ENCODE measurements at places on chromosomes 6 and 20.

GRCh38 chr6:21596145-21596948, 2.8 kb downstream of the SOX4 start:
- DNase-seq = peak; percentile 46

DNA sequence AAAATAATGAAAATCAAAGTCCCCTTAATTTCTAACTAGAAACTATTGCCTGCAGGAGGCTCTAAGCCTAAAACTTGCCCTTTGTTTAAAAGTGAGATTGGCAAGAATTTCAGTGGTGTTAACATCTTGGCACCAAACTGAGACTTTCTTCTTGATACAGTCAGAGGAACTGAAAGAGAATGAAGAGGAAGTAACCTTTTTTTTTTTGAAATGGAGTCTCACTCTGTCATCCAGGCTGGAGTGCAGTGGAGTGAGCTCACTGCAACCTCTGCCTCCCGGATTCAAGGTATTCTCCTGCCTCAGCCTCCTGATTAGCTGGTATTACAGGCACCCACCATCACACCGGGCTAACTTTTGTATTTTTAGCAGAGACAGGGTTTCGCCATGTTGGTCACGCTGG, 3.6 kb downstream of the DOP1A start:
- DNase-seq = no peak

DNA sequence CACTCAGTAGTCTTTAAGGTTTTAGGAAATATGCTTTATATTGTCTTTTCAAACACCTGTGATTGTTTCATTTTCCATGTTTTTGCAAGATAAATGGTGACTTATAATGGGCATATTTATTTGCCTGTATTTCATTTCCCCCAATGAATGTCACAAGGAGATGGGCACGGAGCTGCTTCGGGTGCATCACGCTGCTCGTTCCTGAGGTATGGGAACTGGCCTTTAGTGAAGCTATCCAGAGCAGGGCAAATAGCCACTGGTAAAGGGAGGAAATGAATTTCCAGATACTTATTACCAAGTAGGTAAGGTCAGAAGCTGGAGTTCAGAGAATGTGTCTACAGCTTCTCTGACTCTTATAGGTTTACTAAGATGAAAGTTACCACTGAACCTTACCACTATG, 3.7 kb downstream of the POU3F2 start:
- DNase-seq = no peak

DNA sequence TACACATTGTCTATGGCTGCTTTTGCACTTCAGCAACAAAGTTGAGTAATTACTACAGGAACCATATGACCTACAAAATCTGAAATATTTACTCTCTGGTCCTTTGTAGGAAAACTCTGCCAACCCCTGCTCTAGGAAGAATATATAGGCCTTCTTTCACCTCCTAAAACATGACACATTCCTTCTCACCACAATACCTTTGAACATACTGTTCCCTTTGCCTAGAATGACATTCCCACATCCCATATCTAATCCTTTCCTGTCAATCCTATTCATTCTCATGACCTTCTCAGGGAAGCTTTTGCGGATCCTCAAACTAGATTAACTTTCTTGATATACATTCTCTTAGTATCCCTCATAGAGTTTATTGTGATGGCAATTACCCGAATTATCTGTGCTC, 18.0 kb upstream of the NCOA6 start:
- DNase-seq = no peak

DNA sequence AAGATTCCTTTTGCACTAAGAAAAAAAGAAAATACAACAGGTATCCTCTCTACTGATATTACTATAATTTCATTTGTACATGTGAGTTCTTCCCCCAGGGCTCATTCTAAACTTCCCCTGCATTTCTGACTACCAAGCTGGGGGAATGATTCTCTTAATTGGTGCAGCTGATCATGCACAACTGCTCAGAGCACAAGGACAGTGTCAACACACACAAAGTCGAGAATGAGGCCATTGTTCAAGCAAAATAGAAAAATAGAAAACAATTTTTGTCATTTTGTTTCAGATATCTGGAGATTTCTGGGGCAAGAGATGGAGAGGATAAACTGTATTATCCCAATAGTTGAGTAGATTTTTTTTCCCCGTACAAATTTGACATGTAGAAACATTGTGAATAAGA, 236.3 kb downstream of the HAO1 start:
- no peak for DNase-seq

DNA sequence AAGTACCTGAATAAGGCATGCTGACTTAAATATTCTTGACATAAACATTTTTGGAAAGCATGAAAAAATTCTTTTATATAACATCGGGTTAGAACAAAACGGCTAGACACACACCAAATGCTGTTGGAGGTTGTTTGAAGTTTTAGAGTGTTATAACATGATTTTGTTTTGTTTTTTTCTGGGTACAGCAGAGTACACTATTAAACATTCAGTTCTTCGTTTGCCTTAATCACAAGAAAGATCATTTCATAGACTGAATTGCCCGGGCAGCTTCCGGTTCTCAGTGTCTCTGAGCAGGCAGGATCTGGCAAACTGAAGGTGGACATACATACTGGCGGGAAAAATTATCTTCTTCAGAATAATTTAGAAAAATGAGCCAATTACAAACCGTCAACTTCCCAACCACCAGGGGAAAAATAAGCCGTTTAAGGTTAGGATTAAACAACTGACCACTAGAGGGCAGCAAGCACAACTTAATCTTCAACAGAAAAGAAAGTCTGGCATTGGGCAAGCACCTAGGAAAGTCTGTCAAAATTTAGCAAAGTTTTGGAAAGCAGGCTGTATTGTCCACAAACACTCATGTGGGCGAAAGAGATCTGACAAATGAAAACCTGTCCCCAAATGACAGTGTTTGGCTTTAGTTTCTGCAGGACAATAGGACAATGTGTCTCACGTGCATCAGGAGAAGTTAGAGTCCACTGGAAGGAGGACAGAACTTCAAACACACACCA, 15.0 kb downstream of the ZNF217 start:
- DNase-seq = peak; percentile 49

DNA sequence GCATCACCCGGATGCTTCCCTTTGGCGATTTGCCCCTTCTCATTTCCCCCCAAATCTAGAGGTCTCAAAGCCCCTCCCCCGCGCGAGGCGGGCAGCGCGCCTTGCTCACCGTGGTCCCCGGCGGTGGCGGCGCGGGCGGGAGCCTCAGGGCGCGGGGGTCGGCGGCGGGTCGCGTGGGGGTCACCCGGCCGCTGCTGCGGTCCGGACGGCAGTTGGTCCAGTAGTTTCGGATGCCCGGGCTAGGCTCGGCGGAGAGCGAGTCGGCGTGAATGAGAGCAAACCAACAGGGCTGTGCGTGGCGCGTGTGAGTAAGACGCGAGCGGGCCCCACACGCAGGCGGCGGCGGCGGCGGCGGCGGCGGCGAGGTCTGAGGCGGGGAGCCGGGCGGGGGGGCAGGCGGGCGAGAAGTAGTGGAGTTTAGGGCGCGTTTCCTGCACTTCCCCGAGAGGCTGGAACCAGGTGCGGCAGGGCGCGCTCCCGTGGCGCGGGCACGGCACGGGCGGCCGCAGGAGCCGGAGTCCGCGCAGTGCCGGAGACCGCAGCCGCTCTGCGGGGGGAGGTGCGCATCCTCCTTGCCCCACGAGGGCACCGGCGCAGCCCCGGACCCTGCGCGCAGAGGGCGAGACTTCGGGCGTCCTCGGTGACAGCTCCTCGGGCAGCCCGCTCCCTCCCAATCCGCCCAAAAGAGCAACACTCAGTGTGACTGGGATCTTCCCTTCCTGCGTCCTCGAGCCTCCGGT, 567 bp downstream of the HS3ST5 start:
- peak; percentile 17 for DNase-seq

GRCh38 chr6:22394691-22395090, 97.9 kb upstream of the PRL start:
- DNase-seq = no peak
